ENCODE measurements at places on chromosomes 4 and X.

- DNase-seq = no peak
These were observed 2.3 kb upstream of the NR3C2 start for GRCh38 chr4:148444296-148445070.

DNA sequence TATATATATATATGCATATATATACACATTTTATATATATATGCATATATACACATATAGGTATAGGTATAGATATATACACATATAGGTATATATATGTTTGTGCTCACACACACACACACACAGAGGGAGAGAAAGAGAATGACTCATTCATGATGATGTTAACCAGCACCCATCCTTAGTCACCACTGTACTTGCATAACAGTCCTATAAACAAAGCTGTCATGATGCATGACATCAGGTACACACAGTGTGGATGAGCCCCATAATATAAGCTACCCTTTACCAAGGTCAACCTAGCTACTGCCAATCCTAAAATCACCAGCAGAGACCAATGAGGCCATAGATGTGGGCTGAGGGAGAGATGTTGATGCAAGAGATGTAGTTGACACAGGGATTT lies 1408.0 kb downstream of the RAPGEF2 start:
- DNase-seq = peak; percentile 38

DNA sequence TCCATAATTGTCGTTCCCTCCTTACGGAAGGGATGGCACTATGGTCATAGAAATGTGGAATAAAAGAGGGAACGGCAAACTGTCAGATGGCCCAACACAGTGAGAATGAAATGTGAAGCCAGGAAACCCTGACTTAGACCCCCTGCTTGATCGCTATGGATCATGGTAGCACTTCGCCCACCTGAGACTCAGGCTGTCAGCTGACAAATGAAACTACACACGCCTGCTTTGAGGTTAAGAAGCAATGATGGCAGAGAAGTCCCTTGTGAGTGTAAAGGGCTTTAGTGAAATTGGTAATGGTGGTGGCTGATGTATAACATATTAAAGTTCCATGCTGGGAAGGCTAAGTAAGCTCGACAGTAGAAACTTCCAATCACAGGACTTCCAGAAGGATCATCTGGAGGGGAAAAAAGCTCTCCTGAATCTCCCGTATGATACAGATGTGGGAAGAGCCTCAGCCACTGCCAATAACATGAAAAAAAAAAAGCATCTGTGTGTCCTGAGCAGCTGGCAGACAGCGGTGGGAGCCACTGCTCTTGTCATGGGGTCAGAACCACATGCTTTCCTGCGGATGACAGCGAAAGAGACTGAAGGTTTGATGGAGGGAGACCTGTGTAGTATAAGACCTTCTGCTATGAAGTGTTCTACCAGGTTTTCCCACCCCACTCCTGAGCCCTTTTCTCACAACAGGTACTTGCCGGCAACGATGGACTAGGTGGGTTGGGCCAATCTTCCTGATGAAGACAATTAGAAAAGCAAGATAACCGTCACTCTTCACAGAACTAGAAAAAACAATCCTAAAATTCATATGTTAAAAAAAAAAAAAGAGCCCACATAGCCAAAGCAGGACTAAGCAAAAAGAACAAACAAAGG lies 107.6 kb downstream of the AFAP1 start:
- no peak for DNase-seq

GRCh38 chr4:187077744-187078401 lies 354.2 kb upstream of the FAT1 start:
- DNase-seq = no peak

DNA sequence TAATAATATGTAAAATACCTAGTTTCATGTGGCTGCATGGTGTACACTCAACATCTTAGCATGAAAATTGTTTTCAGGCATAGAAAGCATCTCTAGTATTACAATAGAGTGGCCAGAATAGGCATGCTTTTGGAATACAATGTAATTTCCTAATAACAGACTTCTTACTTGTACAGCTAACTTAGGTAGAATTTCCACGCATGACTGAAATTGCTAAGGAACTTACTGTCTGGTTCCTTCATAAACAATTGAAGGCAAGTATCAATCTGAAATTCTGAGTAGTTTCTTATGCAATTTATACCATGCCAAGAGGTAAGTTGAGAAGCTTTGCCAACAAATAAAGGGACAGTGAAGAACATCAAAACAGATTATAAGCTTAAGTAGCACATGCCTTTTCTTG lies 26.7 kb downstream of the SULT1E1 start:
- DNase-seq = no peak

GRCh38 chr4:6714954-6715353 lies 1.0 kb upstream of the BLOC1S4 start:
- no peak for DNase-seq

DNA sequence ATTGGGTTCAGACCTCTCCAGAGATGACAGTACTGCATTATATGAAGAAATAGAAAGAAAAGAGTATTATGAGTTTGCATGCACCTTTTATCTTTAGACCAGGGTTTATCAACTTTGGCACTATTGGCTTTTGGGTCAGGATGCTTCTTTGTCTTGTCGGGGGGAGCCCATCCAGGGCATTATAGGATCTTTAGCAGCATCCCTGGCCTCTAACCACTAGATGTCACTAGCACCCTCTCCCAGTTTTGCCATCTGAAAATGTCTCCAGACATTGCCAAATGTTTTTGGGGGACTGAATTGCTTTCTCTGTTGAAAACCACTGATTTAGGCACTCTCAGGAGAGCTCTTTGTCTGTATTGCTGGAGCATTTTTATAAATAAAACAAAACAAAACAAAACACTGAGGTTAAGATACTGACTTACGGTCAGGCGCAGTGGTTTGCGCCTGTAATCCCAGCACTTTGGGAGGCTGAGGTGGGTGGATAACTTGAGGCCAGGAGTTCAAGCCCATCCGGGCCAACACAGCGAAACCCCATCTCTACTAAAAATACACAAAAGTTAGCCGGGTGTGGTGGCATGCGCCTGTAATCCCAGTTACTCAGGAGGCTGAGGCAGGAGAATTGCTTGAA lies 23.6 kb downstream of the CA5B start:
- DNase-seq = peak; percentile 18

DNA sequence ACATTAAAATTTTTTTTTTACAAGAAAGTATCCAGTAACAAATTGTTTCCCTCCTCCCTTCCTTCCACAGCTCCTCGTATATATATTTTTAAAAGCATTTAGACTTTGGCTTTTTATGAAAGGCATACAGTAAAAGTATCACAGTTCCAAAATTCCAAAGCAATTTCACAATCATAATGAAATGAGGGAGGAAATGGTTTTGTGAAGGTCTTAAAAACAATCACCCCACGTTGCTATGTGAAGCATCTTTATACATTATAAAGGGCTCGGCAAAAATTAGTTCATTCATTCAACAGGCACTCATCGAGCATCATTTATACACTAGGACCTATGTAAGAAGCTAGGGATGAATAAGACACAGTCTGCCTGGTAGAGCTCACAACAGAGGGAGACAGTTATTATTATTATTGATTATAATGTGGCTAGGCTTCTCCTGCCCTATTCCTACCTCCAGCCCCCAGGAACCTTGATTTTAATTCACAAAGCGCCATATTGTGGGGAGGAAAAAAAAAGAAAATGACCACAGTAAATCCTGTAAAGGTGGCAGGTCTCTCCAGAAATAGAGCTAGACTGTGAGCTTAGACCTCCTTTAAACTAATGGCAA lies 239.9 kb downstream of the MAML3 start:
- DNase-seq = peak; percentile 82

DNA sequence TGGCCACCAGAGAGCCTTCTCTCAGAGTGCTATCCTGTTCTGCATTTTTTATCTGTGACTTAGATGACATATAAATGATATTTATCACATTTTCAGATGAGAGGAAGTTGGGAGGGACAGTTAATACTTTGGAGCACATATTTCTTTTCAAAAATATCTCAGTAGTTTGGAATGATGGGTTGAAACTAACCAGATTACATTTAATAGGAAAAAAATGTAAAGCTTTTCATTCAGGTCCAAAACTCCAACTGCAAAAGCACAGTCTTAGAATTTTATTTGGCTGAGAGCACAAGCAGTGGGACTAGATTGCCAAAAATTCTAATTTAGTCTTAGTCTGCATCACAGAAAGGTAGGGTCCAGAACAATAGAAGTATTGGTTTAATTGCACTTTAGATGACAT lies 248.2 kb upstream of the TEX13A start:
- DNase-seq = peak; percentile 28

DNA sequence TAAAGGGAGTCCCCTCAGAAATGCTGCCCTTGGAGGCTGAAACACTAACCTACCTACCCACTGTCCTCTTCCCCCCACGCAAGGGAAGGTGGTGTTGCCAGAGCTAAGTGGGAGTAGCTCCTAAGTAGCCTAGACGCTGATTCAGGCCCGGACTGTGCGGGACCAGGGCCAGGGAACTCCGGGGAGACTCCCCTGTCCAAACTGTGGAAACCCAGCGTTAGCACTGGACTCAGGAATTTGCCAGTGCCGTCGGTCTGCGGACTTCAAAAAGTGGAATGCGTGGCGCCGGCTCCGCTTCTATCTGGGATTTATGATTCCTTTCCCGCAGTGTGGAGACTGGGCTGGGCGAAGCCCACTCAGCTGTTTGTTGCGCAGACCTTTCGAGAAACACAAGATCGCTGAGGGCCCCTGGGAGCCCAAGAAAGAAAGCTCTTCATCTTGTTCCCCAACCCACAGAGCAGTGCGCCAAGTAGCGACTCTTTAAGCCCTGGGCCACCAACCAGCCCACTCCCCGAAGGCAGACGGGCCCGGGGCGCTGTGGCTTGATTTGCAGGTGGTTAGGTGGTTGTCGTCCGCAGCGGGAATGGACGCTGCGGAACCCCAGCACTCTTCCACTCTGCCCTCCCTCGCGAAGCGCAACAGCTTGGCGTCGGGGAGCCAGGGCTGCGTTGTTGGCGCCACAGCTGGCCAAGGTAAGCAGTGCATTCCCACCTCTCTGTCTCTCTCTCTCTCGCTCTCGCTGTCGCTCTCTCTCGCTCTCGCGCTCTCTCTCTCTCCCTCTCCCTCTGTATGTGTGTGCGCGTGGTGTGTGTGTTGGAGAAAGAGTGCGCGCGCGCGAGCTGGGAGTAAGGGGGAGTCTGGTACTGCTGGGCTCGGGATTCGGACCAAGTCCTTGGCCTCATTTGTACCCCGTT lies 2.0 kb downstream of the TMEM255A start:
- peak; percentile 65 for DNase-seq

DNA sequence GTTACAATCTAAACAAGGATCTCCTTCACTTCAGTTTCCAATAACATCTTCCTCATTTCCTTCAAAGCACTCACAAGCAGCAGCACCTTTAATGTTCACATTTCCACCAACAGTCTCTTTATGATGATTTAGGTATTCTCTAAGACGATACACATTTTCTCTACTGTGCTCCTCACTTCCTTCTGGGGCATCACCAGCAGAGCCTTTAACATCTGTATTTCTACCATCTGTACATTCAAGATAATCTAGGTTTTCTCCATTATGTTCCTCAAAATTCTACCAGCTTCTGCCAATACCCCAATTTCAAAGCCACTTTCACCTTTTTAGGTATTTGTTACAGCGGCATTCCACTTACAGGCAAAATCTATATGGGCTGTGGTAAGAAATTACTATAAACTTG lies 80.6 kb downstream of the FBXW7 start:
- no peak for DNase-seq

- peak; percentile 87 for DNase-seq
These were observed 22.0 kb downstream of the SPARCL1 start for GRCh38 chr4:87506974-87507701.

- DNase-seq = peak; percentile 88
These were observed 32.9 kb upstream of the STX18 start for GRCh38 chr4:4574792-4575191.

DNA sequence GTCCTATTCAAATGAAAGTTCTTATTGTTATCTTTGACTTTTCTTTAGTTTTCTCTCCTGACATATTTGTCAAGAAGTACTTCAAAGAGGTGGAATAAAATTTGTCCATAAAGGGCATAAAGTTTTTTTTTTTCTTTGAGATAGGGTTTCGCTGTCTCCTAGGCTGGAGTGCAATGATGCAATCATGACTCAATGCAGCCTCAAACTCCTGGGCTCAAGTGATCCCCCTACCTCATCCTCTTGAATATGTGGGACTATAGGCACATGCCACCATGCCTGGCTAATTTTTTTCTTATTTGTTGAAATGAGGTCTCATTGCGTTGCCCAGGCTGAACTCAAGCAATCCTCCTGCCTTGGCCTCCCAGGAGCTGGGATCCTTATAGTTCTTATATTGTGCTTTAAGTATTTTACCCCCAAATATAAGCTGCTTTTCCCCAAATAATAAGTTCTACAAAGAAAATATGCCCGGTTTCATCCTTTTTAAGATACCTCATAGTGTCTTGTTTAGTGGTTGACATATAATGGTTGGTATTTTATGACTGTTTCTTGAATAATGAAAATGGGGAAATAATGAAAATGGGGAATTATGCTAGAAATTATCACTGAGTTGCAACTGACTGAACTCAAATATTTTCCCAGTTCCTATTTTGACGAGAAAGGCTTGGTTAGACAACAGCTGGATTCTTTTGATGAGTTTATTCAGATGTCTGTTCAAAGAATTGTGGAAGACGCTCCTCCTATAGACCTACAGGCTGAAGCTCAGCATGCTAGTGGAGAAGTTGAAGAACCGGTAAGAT lies 11.6 kb downstream of the POLR2B start:
- DNase-seq = peak; percentile 62

- DNase-seq = no peak
These were observed 3.4 kb upstream of the AP1S2 start for GRCh38 chrX:15858051-15858450.

Measured in fibroblast of skin of abdomen (primary cell).